ENCODE measurements at places on chromosomes 13 and 19. TPM values are rescaled to one million over a fixed set of nuclear protein-coding genes. Genes with fewer than 3 reads are reported as not detected.

GRCh38 chr19:39333507-39333906, 2.3 kb downstream of the GMFG start:
- DNase-seq: no peak

- DNase-seq: no peak
Measured at GRCh38 chr19:5013761-5014160, 44.8 kb downstream of the KDM4B start.

- no peak for DNase-seq
Measured at GRCh38 chr13:30665638-30666037, 47.9 kb downstream of the USPL1 start.

- DNase-seq: no peak
Measured at GRCh38 chr19:1429750-1430149, 8.4 kb upstream of the RPS15 start.

DNA sequence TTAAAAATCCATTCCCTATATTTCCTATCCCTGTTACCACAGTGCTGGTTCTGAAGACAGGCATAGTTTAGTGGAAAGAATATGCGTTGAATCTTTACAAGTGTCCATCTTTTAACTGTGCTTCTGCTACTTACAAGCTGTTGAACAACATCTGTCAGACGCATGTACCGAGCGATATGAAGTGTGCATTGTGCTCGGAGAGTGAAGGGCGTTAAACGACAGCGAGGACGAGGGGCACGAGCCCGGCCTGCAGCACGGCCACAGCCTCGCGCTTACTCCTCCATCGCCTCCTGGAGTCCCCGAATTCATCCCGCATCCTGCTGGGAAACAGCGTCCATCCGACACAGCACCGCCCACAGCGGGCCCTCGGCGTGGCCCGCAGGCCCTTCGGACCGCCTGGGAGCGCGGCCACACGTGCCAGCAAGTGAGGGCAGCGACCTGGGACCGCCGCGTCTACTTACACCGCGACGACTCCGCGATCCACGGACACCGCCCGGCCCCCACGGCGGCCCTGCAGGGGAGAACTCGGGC, 514 bp downstream of the PCID2 start:
- DNase-seq: peak; percentile 45

DNA sequence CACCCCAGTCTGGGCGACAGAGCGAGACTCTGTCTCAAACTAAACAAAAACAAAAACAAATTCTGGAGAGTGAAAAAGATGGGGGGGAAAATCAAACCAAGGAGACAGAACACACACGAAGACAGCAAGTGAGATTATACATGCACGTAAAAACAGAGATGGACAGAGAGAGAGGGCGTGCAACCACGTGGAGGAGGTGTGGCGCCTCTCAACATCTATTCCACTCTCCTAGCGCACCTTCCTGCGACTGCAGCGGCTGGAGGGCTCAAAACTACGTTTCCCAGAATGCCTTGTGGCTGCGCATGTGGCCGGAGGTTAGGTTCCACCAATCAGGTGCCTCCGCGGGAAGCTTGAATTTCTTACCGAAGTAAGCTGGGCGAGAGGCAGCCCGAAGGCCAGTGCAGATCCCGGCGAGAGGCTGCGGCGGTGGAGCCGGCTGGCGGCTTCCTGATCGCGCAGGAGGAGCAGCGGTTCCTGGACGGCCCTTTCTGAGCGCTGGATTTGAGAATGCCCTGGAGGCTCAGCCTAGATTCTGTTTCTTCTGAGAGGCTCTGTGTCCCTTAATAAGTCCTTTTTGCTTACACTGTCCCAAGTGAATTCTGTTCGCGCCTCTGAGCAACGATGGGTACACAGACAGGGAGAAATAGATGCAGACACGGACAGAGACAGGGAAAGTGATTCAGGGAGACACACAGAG, 13.1 kb upstream of the NANOS2 start:
- peak; percentile 89 for DNase-seq

DNA sequence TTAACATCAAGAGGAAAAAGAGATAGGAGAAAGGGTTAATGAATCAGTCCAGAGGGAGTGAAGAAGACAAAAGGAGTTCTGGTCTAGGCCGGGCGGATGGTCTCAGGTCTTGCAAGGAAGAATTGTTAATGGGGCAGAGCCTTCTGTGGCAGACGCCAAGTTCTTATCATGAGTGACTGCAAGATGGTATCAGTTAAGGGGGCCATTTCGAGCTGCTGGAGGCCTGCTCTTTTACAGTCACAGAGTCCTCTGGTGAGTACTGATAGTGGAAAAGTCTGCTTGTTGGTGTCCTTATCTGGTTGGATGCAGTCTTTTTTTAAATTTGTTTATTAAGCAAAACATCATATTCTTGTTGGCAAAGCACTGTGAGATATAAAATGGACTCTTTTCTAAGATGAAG, 590.9 kb upstream of the SGCG start:
- DNase-seq: no peak

GRCh38 chr19:13691569-13692435, 72.5 kb upstream of the MRI1 start:
- DNase-seq: no peak

DNA sequence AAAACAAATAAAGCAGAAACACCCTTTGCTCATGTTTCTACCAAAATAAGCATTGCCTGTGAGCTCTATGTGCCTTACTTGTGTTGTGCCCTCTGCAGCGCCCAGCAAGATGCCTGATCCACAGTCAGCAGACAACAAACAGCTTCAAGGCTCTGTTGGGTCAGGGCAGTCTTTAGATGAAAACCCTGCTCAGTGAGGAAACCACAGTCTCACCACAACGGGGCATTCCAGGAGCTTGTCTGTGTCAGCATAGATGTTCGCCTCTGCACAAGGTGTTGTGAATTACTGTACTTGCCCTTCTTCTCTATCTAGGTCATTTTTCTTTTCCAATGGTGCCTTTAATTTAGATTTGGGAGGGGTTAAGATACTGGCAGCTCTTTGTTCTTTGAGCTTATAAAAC, 251.9 kb downstream of the COL4A1 start:
- no peak for DNase-seq

- no peak for DNase-seq
Measured at GRCh38 chr13:23905766-23906165, 8.5 kb upstream of the C1QTNF9B start.

DNA sequence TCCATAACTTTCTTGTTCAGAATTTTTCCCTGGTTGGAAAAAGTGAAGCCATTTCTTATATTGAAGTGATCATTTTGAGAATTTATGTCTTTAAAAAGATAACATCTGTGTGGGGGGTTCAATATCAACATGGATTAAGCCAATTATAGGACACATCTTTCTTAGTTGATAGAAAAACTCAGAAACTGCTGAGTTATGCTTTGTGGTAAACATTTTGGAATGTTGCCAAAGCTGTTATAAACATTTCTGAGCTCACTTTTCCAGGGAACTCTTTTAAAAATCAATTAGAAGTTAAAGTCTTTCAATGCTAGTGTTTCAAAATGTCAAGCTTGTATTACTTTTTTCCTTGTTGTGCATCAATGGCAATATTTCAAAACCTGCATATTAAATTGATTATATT, 248.8 kb downstream of the DACH1 start:
- no peak for DNase-seq

DNA sequence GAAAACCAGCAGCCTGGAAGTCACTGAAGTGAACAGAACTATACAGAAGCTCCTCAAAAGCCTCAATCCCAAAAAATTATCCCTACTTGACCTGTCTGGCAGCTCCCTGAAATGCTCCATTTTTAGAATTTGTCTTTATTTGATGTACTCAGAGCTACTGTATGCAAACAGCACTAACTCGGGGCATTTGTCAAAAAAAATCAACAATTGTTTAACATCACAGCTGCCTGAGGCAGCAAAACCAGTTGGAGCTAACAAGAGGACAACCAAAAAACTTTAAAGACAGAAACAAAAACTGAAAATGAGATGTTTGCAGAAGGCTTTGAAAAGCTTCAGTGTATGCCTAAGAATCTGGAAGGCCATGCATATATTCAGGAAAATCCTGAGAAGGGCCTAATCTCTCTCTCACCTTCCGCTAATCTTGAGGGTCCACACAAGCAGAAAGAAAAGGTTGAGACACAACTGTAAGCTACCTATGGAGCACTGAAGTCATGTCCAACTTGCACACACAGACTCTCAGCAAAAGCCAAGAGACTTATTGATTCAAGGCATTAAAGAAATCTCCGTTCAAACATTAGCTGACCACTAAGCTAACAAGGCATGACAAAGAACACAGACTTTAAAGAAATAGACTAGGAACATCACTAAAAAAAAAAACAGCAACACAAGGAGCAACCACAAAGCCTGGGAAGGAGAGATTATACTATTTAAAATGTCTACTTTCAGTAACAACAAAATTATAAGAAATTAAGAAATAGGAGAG, 16.1 kb downstream of the VWA8 start:
- no peak for DNase-seq

DNA sequence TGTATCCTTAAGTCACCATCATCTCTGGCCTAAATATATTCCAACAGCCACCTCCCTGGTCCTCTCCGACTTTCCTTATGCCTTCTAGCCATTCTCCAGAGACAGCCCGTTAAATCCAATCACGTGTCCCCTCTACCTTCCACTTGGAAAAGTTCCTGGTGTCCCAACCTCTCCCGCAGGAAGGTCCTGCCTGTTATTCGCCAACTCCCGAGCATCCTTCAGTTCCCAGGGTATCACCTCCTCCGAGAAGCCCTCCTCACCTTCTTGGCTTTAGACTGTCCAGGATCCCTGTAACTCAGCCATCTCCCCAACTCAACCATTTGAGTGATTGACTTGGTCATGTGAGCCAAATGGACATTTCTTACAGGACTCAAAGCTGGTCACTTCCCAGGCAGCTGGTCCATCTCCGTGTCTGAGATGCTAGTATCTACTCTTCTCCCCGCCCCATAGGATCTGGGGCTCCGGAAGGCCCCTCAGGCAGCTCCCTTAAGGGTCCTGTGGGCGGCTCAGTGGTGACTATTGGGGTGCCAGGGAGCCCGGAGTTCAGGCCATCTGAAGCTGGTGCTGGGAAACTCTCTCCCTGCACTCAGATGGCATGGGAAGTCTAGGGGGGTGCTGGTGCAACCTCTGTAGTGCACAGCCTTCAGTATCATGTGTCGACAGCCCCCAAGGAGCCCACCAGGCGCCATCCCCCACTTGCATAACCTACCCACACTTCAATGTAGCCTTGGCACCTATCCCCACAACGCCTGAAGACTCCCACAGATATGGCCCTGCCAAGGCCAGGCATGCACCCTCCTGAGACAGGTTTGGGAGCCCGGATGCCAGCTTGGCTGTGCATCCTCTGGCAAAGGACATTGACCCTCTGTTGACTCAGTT, 27.9 kb upstream of the NANOS3 start:
- no peak for DNase-seq

DNA sequence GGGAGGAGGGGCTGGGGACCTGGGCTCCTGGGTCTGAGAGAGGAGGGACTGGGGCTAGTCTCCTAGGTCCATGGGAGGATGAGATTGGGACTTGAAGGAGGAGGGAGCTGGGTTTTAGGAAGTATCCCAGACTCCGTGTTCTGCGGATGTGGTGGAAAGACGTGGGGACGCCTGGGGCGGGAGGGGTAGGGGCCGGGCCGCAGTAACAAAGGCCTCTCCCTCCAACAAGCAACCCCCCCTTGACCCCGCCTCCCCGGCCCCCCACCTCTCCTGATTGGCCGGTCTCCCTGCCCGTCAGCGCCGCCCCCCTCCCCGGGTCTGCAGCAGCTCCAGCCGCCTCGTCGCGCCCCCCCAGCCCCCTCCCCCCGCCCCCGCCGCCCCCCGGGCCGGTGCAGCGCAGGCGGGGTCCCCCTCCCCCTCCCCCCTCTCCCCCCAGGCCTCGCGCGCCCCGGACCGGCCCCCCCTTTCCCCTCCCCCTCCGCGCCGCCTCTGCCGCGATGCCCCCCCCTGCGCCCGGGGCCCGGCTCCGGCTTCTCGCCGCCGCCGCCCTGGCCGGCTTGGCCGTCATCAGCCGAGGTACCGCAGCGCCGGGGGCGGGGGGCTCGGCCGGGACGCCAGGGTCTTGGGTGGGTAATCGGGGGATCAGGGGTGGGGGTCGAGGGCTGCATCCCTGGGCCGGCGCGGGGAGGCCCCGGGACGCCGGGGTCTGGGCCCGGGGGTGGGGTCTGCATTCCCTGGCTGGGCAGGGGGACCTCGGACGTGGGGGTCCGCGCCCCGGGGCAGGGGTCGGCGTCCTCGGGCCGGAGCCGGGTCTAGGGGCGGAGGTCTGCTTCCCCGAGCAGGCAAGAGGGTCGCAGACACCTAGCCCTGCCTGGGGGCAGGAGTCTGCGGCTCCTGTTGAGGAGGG, at the start of gene IGLON5:
Gene IGLON5 (plus strand): TSS at position 294 of the 907 bp plus-strand sequence. CDS start 204 bp downstream, at position 498.
- no peak for DNase-seq

DNA sequence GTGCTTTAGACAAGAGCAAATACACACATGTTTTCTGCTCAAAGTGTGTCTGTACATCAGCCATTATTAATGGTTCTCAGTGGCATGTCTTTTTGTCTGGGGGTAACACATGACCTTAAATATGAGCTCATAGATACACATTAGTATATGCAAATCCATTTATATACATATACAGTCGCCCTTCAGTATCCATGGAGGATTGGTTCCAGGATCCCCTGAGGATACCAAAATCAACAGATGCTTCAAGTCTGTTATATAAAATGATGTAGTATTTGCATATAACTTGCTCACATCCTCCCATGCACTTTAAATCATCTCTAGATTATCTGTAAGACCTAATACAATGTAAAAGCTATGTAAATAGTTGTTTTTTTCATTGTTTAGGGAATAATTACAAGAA, 298.1 kb downstream of the OLFM4 start:
- no peak for DNase-seq

DNA sequence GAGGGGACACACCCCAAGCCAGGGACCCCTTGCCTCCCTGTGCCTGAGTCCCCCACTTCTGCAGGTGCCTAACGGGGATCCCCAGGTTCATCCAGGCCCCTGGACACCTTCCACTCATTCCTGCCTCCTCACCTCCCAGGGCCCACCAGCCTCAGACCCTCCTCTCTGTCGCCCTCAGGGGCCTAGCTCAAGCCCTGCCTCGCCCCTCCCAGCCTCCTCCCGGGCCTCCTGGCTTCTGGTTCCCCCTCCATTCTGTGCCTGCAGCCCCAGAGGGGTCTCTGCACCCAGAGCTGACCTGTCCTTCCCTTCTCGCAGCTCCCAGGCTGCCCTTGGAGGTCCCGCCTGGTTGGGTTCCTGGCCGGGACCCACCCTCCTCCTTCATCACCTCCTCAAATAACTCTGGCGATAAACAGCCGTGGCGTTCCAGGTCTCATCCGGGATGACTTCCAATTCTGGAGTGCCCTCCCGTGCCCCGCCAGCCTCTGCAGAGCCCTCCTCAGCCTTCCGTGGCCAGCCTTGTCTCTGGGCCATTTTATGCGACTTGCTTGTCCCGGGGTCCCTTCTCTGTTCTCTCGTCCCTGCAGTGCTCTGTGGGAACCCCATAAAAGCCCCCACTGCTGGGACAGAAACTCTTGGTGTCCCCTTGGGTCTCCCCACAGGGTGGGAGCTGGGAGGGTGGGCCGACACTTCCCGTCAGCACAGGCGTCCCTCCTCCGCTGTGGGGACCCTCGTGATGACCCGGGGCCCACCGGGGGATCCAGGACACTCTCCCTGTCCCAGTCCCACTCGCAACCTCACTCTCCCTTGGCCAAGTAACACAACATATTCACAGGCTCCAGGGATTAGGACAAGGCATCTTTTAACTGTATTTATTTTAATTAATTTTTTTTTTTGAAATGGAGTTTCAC, 9.2 kb downstream of the JOSD2 start:
- no peak for DNase-seq

ZNF723 gene
- polyA plus RNA-seq: not detected

KANK3 gene
- polyA plus RNA-seq: 15.8 TPM

ANGPTL4 gene
- 3.6 TPM for polyA plus RNA-seq

ZNF383 gene
- 10.6 TPM for polyA plus RNA-seq

CLIP3 gene
- 19.3 TPM for polyA plus RNA-seq
